ENCODE measurements at places on chromosomes 16 and 17. TPM values are rescaled to one million over a fixed set of nuclear protein-coding genes. Genes with fewer than 3 reads are reported as not detected.

PCGF2 gene
- 16.2 TPM for total RNA-seq

WNT9B gene
- 0.36 TPM for total RNA-seq

DNA sequence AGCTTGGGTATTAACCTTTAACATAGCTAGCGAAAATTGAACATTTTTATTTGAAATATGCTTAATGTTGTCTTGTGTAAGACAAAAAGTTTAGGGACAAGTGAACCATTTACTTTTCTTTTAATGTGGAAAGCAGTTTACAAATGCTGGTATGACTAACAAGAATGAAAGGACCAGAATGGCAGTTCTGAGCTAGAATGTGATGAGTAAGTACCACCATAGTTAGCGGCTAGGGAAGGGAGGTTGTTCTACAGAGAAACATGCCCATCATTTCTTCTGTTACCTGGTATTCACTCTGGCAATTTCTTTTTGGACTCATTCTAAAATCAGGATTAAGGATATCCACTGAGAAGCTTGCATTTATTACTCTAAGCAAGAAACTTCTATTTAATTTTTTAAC, 121.1 kb downstream of the WWOX start:
- no peak for DNase-seq

- peak; percentile 78 for DNase-seq
Measured at GRCh38 chr16:57807968-57808528, 5.8 kb upstream of the KIFC3 start.

DNA sequence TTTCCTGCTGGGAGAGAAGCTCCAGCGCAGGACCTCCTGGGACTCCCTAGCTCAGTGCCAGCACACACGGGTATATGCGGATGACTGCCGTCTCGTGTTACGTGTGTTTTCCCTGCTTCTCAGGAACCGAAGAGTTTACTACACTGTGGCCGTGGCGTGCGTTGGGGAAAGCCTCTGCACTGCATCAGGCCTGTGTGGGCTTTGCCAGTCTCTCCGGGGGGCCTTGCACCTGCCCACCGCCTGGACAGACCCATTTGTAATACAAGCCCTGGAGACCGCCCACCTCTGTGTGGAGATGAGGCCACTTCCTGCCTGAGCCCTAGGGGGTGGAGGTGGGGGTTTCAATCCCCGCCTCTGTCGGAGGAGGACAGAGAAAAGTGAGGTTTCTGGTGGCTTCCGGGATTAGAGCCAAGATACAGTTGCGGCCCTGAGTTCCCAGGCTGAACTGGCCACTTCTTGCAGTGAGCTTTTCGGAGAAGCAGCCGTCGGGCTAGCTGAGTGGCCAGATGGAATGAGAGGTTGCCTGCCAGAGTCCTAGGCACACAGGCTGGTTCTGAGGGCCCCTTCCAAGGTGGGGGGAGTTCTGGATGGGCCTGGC, 43.4 kb upstream of the GSE1 start:
- DNase-seq = peak; percentile 69

DNA sequence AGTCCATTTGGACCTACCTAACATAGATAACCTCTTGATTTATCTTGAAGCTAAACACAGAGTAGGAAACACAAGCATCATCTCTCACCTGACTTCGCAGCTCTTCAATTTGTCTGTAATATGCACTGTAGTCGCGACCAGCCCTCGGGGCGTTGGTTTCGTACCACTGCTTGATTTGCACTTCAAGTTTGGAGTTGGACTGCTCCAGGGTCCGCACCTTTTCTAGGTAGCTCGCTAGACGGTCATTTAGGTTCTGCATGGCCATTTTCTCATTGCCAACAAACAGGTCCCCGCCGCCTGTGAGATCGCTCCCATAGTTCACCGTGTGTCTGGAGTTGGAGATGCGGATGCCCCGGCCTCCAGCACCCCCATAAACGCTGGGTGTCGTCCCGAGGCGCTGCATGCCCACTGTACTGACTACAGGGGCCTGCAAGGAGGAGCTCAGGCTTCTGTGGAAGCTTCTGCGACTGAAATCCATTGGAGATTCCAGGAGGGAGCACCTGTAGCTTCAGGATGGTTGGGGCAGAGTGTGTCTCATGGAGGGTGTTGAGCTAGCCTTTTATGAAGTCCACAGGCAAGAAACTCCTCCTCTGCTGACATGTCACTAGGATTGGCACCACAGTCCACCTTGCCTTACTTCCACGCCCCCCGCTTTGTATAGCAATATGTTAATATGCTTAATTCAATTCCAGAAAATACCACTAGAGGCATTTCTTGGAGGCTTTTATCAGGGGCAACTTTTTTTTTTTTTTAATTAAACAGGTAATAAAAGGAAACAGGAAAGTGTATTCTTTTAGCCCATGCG, at the start of gene KRT20:
TSS of gene KRT20 (minus strand) at position 535 of the 805 bp plus-strand sequence. CDS start at position 478, 57 bp downstream.
- no peak for DNase-seq
